ENCODE measurements at places on chromosomes 1 and 21.
A peak's percentile ranks its signal among the peaks of the same experiment; 100 is the strongest.

DNA sequence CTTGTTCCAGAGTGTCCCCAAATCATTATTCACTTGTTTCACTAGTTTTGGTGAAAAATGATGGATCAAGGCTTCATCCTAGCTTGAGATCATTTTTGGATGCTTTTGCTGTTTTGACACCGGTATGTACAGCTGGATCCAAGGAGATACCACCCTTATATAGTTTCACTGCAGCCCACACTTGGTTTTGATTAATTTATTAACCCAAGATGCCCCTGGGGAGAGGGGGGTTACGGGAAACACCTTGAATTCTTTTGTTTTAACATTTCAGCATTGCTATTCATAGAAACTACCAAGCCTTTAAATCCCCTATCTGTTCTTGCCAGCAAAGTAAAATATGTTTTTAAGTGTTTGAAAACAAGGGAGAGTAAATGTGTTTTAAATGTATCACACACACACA lies 457.7 kb upstream of the RUNX1 start:
- no peak for DNase-seq

- DNase-seq: no peak
Observed at GRCh38 chr21:39661740-39662139, 49.0 kb downstream of the B3GALT5 start.

- no peak for DNase-seq
Observed at GRCh38 chr1:108190001-108190634, 10.0 kb downstream of the SLC25A24 start.

DNA sequence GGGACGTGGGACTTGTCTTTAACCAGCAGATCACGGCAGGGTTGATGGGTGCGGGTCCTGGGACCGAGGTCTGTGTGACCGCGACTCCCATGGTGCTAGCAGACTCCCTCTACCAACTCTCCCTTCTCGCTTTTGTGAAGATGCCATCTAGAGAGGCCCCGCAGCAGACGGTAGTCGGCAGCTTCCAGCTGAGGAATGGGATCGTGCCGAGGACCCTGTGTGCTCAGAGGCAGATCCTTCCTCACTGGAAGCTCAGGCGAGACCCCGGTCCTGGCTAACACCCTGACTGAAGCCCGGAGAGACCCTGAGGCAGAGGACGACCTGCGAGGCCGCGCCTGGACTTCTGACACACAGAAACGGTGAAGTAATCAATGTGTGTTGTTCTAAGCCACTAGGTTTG lies 12.5 kb upstream of the SPATC1L start:
- DNase-seq: no peak

DNA sequence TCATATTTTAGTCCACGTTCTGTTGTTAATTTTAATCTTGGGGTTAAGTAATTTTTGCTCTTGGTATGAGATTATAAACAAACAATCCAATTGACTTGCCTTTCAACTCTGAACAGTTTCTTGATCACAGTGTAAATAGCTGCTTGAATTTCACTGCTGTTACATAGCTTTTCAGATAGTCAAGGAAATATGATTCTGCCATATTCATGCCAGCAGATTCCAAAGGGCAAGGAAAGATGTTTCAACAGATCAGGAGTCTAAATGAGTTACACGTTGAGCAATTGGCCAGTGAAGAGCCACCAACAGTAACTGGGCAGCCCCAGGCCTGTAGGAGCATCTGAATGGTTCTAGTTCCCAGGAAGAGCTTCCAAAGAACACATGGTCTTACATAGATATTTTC lies 93.6 kb downstream of the LEPR start:
- no peak for DNase-seq

- DNase-seq: no peak
Observed at GRCh38 chr1:67787746-67788145, 45.5 kb downstream of the GNG12 start.

DNA sequence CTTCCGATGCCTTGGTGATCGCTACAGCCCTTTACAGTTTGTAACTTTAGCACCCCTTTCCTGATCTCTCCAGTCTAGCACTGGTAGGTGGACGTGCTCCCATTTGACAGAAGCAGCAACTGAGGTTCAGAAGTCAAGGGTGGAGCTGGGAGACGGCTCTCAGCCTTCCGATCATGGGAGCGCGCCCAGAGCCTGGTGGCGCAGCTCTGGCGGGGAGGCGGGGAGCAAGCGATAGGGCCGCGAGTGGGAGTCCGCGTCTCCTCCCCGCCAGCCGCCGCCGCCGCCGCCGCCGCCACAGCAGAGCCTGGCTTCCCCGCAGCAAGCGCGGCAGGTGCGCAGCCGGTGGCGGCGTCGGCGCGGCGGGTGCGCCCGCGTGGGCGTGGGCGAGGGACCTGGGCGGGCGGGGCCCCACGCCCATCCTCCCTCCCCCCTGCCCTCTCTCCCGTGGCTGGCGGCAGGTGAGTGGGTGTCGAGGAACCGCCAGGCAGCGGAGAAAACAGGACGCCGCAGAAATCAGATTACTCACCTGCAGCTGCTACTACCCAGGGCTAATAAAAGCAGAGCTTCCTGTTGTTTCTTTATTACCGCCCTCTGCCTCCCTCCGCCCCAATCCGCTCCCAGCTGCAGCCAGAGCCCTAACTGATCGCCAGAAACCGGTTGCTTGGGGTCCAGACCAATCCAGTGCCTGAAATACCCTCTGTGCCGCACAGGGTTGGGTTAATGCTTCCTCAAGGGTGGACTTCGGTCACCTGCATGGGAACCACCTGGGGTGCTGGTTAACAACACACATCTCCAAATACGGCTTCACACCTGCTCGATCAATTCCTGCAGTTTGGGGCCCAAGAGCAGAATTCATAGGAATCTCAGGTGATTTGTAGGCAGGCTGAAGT lies 60.2 kb upstream of the ID3 start:
- DNase-seq: peak; percentile 55

DNA sequence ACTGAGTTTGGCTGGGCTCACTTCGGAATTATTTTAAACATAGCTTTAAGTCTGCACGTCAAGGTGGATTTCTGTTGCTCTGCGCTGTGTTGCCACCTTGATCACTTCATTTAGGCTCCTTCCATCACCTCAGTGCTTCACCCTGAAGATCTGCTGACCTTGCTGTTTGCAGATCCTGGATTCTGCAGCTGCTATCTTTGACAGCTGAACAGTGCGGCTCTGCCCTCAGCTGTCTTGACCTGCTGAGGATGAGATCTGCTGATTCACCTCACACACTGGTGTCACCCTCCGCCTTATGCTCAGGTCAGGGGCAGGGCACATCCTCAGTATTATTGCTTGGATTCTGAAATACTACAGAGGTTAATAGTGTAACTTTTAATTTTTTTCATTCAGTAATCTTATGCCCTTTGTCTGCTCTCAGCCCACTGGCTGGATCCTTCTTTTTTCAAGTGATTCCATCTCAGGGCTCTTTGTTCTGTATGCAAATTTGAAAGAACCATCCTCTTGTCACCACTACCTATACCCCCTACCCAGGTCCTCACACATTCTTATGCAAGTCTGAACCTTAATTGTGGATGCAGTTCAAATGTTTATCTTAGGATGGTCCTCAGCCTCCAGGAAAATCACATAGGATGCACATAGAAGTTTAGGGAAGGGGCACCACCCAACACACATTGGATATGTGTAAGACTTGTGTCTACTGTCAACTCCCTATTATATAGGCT lies 364.0 kb downstream of the OLFM3 start:
- DNase-seq: no peak

DNA sequence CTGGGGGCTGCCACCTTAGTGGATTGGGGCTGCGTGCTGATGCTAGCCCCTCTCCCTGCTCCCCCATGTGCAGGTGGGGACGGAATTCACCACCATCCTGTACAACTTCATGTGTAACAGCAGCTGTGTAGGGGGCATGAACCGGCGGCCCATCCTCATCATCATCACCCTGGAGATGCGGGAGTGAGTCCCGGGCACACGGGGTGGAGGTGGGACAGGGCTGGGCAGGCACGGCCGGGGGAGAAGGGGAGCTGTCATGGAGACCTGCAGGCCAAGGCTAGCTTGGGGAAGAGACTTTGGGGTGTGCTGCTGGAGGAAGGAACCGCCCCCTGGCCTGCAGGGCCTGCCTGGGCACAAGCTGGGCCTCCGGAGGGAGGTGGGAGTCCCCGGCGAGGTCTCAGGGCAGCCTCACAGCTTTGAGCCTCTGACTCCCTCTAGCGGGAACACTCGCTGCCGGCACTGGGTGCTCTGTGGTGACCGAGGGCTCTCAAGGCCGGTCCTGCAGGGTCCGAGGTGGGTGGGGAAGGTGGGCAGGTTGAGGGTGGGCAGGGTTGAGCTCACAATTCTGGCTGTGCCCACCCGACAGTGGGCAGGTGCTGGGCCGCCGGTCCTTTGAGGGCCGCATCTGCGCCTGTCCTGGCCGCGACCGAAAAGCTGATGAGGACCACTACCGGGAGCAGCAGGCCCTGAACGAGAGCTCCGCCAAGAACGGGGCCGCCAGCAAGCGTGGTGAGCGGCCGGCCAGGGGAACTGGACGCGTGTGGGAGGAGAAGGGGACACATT lies 25.0 kb upstream of the CCDC27 start:
- DNase-seq: no peak

- DNase-seq: no peak
Observed at GRCh38 chr1:178659789-178660208, 65.2 kb upstream of the RALGPS2 start.

DNA sequence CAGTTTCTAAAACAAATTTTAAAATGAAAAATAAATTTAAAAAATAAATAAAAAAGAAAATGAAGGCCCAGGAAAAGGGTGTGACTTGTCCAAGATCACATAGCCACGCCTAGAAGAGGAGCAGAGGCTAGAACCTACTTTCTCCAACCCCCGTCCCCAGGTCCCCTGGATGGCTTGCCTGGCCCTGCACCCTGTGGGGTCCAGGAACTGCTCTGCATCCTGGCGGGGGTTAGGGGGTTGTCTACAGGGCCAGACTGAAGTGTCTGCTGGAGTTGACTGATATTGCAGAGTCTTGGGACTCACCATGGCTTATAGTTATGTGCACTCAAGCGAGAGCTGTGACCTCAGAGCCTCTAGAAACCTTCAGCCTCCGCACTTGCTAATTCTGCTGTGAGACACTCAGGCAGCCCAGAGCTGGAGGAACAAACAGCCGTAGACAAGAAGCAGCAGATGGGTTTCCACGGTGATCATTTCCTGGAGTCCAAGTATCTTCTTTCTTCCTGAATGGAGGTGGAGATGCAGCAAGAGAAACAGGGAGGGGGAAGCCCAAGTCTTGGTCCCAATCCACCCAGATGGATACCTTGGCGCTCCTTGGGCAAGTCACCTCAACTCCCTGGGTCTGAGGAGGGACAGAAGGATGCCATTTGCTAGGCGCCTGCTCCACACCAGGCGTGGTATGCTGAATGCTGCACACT lies 5.2 kb upstream of the EXTL1 start:
- DNase-seq: no peak

- DNase-seq: no peak
Observed at GRCh38 chr1:47708658-47709018, 270.8 kb downstream of the FOXD2 start.

GRCh38 chr1:245043611-245043940 lies 111.2 kb upstream of the KIF26B start:
- DNase-seq: no peak

- DNase-seq: no peak
Observed at GRCh38 chr1:162927421-162927820, 66.4 kb upstream of the CCDC190 start.

- DNase-seq: peak; percentile 57
Observed at GRCh38 chr1:119968068-119968492, 71.8 kb upstream of the ADAM30 start.

DNA sequence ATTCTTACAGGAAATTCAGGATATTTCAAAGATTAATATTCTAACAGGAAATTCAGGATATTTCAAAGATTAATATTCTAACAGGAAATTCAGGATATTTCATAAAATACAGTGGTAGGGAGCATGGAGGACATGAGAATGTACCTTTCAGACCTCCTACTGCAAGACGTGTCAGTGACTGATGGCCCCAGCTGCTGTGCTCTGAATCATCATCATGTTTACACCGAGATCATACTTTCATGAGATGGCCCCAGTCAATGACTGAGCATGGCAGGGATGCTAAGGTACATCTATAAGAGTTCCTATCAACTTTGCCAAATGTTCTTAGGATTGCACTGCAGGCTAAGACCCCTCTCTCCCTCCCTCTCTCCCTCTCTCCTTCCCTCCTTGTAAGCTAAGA lies 69.0 kb downstream of the HFM1 start:
- no peak for DNase-seq

DNA sequence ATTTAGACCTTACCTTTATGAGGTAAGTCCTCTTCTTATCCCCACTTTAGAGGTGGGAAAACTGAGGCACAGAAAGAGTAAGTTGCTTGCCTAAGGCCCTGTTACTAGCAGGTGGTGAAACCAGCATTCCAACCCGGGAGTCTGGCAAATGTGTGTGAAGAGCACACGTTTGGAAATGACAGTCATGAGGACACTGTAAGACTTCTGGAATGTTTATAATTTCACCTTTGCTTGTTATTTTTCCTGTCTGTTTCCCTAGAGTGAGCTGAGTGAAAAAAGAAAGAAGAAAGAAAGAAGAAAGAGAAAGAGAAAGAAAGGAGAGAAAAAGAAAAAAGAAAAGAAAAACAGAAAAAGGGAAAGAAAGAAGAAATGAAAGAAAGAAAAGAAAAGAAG lies 21.2 kb upstream of the LGALS8 start:
- DNase-seq: no peak

DNA sequence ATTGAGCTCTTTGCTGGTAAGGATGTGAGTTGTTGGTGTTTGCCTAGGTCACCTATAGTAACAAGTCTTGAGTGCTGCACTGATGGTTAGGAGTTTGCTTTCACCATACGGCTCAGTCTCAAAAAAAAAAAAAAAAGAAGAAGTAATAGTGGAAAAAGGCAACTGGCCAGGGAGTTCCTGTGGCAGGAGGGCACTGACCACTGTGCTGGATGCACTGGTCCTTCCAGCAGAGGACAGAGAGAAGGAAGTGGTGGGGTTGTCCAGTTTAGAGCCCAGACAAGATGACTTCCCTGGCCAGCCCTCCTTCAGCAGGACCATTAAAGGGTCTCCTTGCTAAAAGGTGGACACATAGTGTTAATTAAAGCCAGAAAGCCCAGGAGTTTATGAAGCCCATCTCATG lies 11.9 kb upstream of the PTCH2 start:
- DNase-seq: no peak

DNA sequence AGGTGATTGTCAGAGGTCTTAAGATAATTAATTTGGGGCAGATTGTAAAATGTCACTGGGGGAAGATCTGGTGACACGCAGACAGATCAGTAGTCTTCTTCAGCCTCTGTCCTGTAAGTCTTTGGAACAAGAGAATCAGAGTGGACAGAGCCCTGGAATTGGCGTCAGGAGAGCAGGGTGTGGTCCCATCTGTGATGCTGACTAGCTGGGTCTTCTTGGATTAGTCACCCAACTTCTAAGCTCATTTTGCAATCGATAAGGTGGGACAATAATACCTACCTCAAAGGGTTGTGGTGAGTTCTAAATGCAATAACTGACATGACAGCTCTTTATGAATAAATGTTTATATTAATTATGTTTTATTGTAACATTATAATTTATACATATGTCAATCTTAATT lies 4.8 kb downstream of the FASLG start:
- no peak for DNase-seq

- DNase-seq: no peak
Observed at GRCh38 chr21:29418813-29419212, 120.1 kb downstream of the BACH1 start.

- no peak for DNase-seq
Observed at GRCh38 chr1:186002406-186002805, 268.2 kb downstream of the HMCN1 start.

- no peak for DNase-seq
Observed at GRCh38 chr1:241947354-241947753, 10.2 kb upstream of the BECN2 start.

- DNase-seq: no peak
Observed at GRCh38 chr1:82323144-82323841, 522.6 kb downstream of the ADGRL2 start.

- DNase-seq: no peak
Observed at GRCh38 chr1:204640578-204640977, 45.0 kb downstream of the LRRN2 start.

- DNase-seq: no peak
Observed at GRCh38 chr21:35649186-35649585, 411.1 kb downstream of the SETD4 start.

Measured in psoas muscle (tissue), 8 donors.